ENCODE measurements at places on chromosomes 3 and 15. TPM values are rescaled to one million over a fixed set of nuclear protein-coding genes. Genes with fewer than 3 reads are reported as not detected.

The CIB1 gene
- total RNA-seq, result 135 TPM

- DNase-seq, result peak; percentile 55
- no peak overlapping the region for H3K4me3 ChIP-seq
- H3K36me3 ChIP-seq, result no peaks in the 10 kb centered on the region
- peak overlapping the region; percentile 73 for H3K27ac ChIP-seq
Measured at GRCh38 chr3:29183346-29184087, 97.4 kb upstream of the RBMS3 start.

- H3K36me3 ChIP-seq, result peaks cover 15% of the 10 kb centered on the region
- peaks cover 10% of the 10 kb centered on the region for H3K27me3 ChIP-seq
- peaks cover under 1% of the 10 kb centered on the region for H3K4me1 ChIP-seq
- no peak overlapping the region for H3K27ac ChIP-seq
- H3K4me3 ChIP-seq, result no peak overlapping the region
Measured at GRCh38 chr3:183239046-183239445, 14.0 kb upstream of the B3GNT5 start.

The GNAI2 gene
- total RNA-seq, result 341 TPM

GRCh38 chr3:115085197-115085865 lies 61.8 kb downstream of the ZBTB20 start:
- peaks cover 40% of the 10 kb centered on the region for H3K4me1 ChIP-seq
- H3K4me3 ChIP-seq, result no peak overlapping the region
- H3K27ac ChIP-seq, result peak overlapping the region; percentile 1
- H3K36me3 ChIP-seq, result peaks cover 2% of the 10 kb centered on the region

DNA sequence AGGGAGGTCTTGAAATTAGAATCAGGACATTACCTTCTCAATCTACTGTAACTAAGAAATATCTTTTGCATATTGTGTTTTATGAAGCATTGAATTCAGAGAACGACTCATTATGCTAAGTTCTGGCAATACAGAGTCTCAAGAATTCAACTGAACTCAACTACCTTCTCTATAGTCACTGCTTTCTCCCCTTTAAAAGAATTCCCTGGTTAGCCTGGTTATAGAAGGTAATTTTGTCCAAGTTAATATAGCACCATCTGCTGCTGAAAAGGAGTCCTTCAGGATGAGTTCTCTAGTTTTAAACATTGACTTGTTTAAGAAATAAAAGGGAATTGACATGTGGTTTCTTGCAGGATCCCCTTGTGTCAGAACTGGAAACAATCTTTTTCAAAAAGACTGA lies 60.2 kb downstream of the IL16 start:
- H3K27ac ChIP-seq, result no peak overlapping the region
- DNase-seq, result no peak
- H3K27me3 ChIP-seq, result peaks cover 8% of the 10 kb centered on the region
- no peaks in the 10 kb centered on the region for H3K4me1 ChIP-seq
- no peak overlapping the region for H3K4me3 ChIP-seq

GRCh38 chr3:170563712-170564423 lies 22.0 kb downstream of the SLC7A14 start:
- peaks cover 14% of the 10 kb centered on the region for H3K4me1 ChIP-seq
- peak; percentile 45 for DNase-seq
- no peak overlapping the region for H3K4me3 ChIP-seq

GRCh38 chr3:40073310-40074007 lies 236.0 kb upstream of the EIF1B start:
- H3K27me3 ChIP-seq, result peaks cover 5% of the 10 kb centered on the region
- no peaks in the 10 kb centered on the region for H3K36me3 ChIP-seq
- no peaks in the 10 kb centered on the region for H3K4me1 ChIP-seq
- no peak overlapping the region for H3K4me3 ChIP-seq
- DNase-seq, result no peak
- no peak overlapping the region for H3K27ac ChIP-seq

DNA sequence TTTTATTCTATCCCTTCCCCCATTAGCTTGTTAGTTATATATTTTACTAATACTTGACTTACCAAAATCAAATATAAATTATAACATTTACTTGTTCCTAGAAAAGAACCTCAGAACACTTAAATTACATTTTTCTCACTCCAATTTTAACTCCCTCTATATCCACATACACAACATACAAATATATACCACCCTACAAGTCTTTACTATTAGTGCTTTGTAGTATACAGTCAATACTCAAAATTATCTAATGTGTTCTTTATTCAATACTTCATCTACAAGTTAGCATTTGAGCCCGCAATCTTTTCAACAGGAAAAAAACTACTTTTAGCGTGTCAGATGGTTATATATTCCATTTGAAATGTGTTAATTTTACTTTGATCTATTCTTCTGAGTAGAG lies 100.3 kb downstream of the ADAM10 start:
- no peak overlapping the region for H3K4me3 ChIP-seq
- DNase-seq, result no peak
- H3K4me1 ChIP-seq, result no peaks in the 10 kb centered on the region
- no peak overlapping the region for H3K27ac ChIP-seq
- H3K36me3 ChIP-seq, result peaks cover 27% of the 10 kb centered on the region

- peaks cover 6% of the 10 kb centered on the region for H3K4me1 ChIP-seq
- no peak overlapping the region for H3K27ac ChIP-seq
- H3K27me3 ChIP-seq, result peaks cover 9% of the 10 kb centered on the region
- H3K4me3 ChIP-seq, result no peak overlapping the region
Measured at GRCh38 chr3:11128682-11129632, 25.3 kb upstream of the HRH1 start.

The GALK2 gene
- total RNA-seq, result 27.1 TPM

The CHDH gene
- total RNA-seq, result 0.55 TPM

GRCh38 chr3:115423170-115423569 lies 200.1 kb upstream of the GAP43 start:
- peaks cover 2% of the 10 kb centered on the region for H3K27me3 ChIP-seq
- no peak overlapping the region for H3K27ac ChIP-seq
- DNase-seq, result no peak
- no peak overlapping the region for H3K4me3 ChIP-seq

DNA sequence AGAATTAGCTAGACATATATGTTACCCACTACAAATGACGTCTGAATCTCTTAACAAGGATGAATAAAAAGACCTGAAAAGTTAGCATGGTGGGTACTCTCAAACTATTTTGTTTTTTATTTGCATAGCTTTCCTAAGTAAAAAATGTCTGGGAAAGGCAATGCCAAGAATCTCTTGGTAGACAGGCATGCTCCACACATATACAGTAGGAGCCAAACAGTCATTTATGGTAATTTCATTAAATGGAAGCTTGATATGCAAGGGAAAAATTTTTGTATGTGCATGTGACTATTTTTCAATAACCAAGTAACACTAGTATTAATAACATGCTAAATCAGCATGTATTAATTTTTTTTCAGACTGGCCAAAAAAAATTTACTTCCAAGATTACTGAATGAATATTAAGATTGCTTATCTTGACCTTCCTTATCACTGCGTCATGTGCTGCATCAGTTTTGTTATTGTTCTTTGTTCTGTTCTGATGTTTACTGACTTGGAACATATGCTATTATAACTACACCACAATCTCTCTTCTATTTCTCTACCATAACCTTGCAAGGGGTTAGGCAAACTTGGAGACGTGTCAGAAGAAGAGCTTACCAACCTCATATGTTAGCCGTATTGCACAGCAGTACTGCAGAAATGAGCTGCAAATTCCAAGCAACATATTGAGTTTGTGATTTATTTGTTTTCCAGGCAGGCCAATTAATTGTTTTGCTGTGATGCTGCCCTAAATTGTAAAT lies 255.3 kb downstream of the RBMS3 start:
- H3K4me1 ChIP-seq, result no peaks in the 10 kb centered on the region
- no peaks in the 10 kb centered on the region for H3K27me3 ChIP-seq
- no peak overlapping the region for H3K4me3 ChIP-seq
- no peak for DNase-seq
- no peak overlapping the region for H3K27ac ChIP-seq

DNA sequence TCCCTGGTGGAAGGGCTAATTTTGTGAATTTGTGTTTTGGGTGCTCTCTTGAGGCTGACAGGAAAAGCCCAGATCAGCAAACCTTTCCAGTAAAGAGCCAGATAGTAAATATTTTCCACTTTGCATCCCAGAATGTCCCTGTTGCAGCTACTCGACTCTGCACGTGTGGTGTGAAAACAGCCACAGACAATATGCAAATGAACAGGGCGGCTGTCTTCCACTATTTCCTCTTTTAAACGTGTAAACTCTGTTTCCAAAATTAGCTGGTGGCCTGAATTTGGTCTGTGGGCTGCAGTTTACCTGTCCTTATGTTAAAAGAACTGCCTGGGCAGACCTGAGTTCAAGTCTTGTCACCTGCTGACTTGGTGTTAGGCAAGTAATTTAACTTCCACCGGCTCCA lies 202.7 kb downstream of the EDEM1 start:
- peaks cover 13% of the 10 kb centered on the region for H3K27me3 ChIP-seq
- no peaks in the 10 kb centered on the region for H3K4me1 ChIP-seq
- H3K36me3 ChIP-seq, result no peaks in the 10 kb centered on the region
- no peak overlapping the region for H3K4me3 ChIP-seq

DNA sequence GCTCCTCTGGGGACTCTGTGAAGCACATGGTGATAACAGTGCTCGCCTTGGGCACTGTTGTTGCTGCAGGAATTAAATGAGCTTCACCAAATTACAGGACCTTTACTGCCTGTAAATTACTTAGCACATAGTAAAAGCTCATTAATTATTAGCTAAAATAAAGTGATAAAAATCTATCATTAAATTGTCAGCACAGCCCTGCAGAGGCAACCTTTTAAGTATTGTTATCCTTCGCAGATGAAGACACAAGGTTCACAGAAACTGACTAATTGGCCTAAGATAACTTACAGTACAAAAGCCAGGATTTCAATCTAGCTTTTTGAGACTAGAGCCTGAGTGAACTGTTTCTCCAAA lies 96.0 kb downstream of the ST6GAL1 start:
- H3K27me3 ChIP-seq, result no peaks in the 10 kb centered on the region
- peaks cover 38% of the 10 kb centered on the region for H3K36me3 ChIP-seq
- peak overlapping the region; percentile 97 for H3K27ac ChIP-seq
- peak overlapping the region; percentile 85 for H3K4me3 ChIP-seq
- no peak for DNase-seq

GRCh38 chr3:178474526-178474925 lies 61.7 kb upstream of the KCNMB2 start:
- no peaks in the 10 kb centered on the region for H3K36me3 ChIP-seq
- H3K27me3 ChIP-seq, result peaks cover 15% of the 10 kb centered on the region
- no peak for DNase-seq
- no peak overlapping the region for H3K27ac ChIP-seq
- no peaks in the 10 kb centered on the region for H3K4me1 ChIP-seq

Data from activated CD4-positive, alpha-beta T cell treated with anti-CD3 and anti-CD28 coated beads for 36 hours (primary cell).